Neural crest cell (in vitro differentiated cells): ENCODE measurements at places on chromosomes 1 and 21.

- no peak for DNase-seq
Observed at GRCh38 chr1:178688244-178688643, 36.8 kb upstream of the RALGPS2 start.

DNA sequence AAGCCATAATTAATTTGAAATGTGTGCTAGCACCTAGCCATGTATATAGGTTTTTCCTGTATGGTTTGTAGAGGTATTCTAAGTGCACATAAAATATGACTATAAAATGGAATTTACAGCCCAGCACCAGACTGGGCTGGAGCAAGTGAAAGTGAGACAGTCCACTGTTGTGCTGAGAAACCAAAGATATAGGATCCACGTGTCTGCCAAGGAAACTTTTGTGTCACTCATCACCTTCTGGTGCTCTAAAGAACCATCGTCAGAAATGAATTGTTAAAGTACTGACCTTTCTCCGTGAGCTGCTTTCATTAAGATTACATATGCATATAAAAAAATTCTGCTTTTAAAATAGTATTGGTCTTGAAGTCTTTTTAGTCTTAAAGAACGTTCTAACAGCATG, 141.0 kb upstream of the ZC3H11B start:
- no peak for DNase-seq

DNA sequence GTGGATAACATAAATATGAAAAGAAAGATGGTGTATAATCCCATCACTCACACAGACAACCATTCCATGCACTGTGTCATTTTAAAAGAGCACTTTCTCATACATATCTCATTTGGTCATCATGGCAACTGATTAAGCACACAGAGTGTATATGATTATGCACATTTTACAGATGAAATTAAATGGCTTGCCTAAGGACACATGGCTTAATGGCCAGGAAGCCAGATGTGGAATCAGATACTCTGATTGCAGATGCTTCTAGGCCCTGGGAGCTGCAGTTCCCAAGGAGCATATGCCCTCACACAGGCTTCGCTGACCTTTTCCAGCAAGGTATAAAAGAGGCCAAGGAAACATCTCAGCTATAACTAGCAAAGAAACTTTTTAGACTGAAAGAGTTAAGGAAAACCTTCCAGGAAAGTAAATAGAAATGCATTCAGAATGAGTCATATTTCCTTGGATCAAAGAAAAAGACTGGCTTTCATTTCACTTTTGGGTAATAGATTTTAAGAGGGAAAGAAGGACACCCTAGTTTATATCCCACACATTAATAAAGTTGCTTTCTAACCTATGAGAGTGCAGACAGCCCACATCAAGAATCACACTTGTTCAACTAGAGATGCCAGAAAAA, 19.6 kb upstream of the FAM89A start:
- DNase-seq = no peak

GRCh38 chr1:6464514-6464836, 1.5 kb downstream of the TNFRSF25 start:
- DNase-seq = no peak

DNA sequence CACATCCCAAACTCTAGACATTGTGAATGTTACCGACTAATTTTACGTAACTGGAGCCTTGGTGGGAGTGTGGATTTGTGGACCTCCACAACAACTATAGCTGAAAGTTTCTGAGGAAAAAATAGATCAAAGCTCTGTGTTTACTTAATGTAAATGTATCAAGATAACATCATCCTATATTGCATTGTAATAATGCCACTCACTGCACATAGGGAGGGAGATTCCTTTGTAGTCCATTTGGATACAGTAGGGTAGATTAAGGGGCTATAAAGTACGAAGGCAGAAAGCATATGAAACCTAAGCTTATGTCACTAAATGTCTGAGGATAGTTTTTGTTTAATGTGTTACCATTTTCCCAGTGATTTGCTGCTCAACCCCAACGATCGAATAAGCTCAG, 273.4 kb downstream of the TM2D1 start:
- no peak for DNase-seq

DNA sequence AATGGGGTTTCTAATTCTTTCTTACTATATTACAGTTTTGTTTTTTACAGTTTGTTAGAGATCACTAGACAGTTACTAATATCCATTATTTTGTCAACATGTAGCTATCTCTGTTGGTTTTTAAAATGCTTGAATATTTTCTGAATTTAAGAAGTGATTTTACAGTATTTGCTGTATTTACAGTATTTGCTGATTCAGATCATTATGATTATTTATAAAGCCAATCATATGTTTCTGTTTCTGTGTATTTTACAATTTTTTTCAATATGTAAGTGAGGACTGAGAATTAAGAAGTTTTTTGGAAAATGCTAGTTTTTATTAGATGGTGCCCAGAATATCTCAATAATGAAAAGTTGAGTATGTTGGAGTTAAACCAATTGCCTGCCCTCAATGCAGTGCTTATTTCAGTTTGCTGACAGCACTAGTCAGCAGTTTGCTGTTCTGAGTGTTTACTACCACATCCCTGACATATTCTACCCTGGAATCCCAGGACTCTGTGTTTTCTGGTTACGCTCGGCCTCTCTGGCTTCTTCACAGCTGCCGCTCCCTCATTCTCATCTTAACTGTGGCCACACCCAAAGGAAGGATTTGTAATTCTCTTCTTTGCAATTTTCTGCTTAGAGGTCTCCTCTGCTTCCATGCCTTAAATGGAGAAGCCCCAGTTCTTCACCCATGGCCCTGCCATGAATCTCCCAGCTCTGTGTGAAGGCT, 68.0 kb upstream of the BACH1 start:
- DNase-seq = no peak

DNA sequence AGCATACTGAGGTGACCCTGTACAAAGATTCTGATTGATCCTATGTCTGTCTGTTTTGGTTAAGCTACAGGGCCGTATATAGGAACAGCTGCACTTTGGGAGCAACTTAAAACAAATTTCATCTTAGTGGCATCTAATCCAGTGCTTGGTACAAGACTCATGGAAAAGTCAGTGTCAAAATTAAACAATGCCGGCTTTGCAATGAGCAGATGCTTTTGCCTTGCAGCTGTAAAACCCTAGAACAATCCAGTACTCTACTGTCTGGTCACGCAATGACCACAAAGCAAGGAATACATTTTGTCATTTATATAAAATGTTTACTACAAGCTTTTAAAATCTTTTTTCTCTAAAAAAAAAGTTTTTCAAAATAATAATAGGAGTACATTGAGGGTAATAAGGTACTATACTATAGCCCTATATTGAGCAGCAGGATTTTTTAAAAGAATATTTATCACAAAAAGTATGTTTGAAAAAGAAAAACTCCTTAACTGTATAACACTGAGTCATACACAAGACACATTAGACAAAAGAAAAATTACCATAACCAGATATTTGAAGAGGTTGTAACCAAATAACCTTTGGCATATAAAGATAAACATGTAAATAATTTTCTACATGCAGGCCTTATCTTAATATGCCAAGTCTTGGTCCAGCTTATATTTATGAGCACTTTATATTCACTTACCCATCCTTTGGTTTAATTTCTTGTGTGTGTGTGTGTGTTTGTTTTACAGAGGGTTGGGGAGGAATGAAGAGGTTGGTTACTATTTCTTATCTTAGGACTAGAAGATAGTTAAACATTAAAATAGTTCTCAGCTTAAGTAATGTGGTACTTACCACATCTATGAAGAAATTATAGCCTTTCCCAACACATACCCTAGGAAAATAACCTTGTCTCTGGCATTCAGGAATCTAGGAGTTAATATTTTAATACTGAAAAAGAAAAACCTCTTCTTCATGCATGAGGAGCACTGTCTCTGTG, 262.3 kb downstream of the FAF1 start:
- no peak for DNase-seq

DNA sequence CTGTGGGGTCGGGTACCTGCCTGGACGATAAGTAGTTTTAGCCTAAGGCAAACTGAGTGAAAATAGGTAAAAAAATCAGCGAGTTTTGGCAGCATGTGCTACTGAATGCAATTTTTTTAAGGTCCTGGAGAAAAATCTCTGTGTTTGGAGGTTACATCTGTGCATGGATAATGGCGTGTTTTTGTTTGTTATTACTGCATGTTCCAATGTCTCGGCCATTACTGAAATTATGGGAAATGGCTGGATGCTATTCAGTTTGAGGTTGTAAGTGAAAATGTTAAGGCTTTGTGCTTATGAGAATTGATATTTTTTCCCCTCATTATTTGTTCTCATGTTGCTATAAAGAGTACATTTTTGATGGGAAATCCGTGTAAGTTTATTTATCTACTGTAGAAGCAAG, 441.7 kb downstream of the PRDM2 start:
- DNase-seq = no peak

GRCh38 chr1:93839307-93839706, 39.7 kb downstream of the DNTTIP2 start:
- no peak for DNase-seq

DNA sequence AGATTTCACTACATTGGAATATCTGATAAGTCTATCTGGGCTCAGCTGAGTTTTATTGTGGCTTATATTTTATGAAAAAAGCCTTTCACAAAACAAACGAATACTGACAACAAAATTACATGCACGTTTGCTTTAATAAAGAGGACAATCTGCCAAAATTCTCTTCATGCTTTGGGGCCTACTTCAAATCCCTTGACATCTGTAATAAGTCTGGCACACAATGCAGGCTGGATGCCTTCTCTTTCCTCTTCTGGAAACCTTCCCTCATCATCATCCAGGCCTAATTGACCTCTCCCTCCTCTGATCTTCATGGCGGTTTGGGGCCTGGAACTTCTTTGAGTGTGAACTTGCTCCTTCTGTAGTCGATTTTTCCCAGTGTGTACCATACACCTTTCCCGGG, 70.3 kb downstream of the MAP10 start:
- DNase-seq = no peak
